ENCODE measurements at places on chromosomes 7 and 10. TPM values are rescaled to one million over a fixed set of nuclear protein-coding genes. Genes with fewer than 3 reads are reported as not detected.

The PLXDC2 gene
- 49.9 TPM for total RNA-seq

GRCh38 chr7:101783381-101784181 is 33.8 kb upstream of the CUX1 start:
- no peak for DNase-seq

GRCh38 chr7:124552217-124552616 is 213.4 kb downstream of the GPR37 start:
- no peak for DNase-seq

The C10orf105 gene
- total RNA-seq: 0.09 TPM

GRCh38 chr7:69677054-69677852 is 79.0 kb downstream of the AUTS2 start:
- DNase-seq: peak; percentile 80
